ENCODE measurements at places on chromosomes 6 and 20.

DNA sequence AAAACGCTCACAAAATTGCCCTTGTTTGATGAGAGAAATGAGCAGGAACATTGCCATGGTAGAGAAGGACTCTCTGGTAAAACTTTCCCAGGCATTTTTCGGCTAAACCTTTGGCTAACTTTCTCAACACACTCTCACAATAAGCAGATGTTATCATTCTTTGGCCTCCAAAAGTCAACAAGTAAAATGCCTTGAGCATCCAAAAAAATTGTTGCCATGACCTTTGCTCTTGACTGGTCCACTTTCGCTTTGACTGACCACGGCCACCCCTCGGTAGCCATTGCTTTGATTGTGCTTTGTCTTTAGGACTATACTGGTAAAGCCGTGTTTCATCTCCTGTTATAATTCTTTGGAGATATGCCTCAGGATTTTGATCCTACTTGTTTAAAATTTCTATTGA, 41.1 kb upstream of the PREP start:
- no peak for DNase-seq
- no peaks in the 10 kb centered on the region for H3K4me1 ChIP-seq
- no peak overlapping the region for H3K27ac ChIP-seq
- H3K36me3 ChIP-seq, result no peaks in the 10 kb centered on the region
- H3K27me3 ChIP-seq, result no peaks in the 10 kb centered on the region

DNA sequence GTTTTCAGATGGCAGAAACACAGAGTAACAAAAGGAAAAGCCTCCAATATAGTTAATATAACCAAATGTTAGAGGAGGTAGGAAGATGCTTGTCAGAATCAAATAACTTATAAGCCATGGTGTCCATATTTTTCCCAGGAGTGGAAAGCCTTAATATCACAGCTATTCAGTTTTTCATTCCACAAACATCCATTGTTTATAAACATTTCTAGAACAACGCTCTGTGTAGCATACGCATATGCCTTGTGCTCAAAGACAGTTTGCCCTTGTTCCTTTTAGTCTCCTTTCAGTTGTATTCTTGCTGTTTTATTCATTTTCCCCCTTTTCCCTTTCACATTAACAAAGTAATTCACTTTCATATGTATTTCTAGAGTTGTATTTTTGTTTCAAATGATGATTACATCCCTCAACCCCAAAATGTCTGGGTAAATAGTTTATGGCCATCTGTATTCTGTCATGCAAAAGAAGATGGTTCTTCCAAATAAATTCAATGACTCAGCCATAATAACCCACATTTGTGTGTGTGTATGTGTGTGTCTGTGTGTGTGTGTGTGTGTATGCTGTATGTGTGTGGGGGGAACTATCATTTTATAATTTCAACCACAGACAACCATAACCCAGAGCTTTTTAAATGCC, 455.7 kb upstream of the SOX4 start:
- no peaks in the 10 kb centered on the region for H3K36me3 ChIP-seq
- no peak for DNase-seq

GRCh38 chr20:57807401-57808263, 97.8 kb upstream of the PMEPA1 start:
- H3K27ac ChIP-seq, result no peak overlapping the region
- no peak overlapping the region for H3K4me3 ChIP-seq
- no peaks in the 10 kb centered on the region for H3K4me1 ChIP-seq

DNA sequence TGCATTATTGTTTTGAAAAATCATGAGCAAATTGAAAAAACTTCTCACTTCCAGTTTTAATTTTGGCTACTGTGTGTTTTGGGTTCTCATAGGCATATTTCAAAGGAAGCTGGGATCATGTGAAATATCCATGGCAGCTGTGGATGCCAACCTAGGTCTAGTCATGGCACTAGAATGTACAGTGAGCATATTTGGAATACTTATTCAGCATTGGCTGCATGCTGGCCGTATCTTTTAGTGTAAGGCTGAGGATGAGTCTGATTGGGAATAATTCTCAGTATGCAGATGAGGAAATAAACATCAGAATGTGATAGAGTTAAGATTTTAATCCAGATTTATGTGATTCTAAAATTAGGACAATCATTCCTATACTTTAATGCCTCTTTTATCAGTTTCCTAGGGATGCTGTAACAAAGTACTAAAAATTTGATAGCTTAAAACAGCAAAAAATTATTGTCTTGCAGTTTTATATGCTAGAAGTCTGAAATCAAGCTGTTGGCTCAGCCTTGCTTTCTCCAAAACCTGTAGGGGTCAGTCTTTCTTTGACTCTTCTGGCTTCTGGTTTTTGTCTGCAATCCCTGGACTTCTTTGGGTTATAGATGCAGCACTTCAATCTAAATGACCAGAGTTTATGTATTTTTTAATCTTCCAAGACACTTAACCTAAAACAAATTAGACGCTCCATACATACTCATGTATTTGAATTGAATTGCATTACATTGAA, 37.7 kb upstream of the DEFB112 start:
- H3K4me1 ChIP-seq, result no peaks in the 10 kb centered on the region
- H3K36me3 ChIP-seq, result no peaks in the 10 kb centered on the region
- no peak for DNase-seq

- H3K27ac ChIP-seq, result no peak overlapping the region
- no peaks in the 10 kb centered on the region for H3K4me1 ChIP-seq
- H3K36me3 ChIP-seq, result no peaks in the 10 kb centered on the region
- no peaks in the 10 kb centered on the region for H3K27me3 ChIP-seq
- H3K4me3 ChIP-seq, result no peak overlapping the region
These were observed 54.4 kb downstream of the JAG1 start for GRCh38 chr20:10619427-10619826.

DNA sequence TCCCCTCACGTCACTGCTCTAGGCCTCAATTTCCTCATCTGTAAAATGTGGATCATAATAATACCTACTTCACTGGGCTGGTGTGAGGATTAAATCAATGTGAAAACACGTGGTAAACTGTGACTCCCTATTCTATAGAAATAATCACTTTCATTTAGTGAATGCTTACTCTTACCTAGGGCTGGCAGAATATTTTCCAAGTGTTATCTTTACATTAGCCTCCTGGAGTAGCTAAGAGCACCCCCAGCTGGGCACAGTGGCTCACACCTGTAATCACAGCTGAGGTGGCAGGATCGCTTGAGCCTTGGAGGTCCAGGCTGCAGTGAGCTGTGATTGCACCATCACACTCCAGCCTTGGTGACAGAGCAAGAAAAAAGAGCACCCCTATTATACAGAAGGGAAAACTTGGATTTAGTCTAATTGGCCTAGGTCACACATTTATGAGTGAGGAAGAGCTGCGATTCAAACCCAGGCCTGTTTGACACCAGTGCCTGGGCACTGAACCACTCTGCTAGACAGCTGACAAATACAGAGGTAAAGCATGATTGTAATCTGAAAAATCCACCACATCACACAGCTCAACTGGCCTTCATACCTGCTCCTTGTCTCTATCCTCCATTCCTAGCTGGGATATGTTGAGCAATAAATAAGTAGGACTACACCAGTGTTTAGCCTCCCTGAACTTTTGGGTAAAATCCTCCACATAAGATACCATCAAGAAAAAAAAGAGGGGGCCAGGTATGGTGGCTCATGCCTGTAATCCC, 1.4 kb upstream of the SNTA1 start:
- peak overlapping the region; percentile 78 for H3K4me3 ChIP-seq
- peak overlapping the region; percentile 69 for H3K27ac ChIP-seq
- H3K27me3 ChIP-seq, result no peaks in the 10 kb centered on the region

DNA sequence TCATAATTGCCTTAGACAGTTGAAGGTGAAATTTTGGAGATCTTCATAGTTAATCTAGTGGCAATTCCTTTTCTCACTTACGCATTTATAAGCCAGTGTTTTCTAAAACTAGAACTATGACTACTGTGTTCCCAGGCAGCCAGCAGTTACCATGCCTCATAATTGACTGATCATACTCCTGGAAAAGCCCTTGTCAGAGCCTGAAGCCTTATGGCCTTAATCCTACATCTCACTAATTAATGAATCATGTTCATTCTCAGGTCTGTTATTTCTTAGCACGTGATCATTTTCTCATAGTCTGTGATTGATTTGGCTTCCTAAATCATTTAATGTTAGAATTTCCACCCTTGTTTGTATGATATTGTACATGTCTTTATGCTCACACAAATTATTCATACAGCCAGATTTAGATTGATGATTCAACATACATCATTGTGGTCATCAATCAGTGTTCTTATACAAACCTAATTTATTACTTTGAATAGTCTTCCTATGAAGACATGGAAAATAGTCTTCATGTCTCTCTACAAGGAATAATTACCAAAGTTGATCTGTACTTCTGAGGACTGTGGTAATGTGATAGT, 132.6 kb upstream of the ASCC3 start:
- no peaks in the 10 kb centered on the region for H3K27me3 ChIP-seq
- no peaks in the 10 kb centered on the region for H3K36me3 ChIP-seq
- DNase-seq, result no peak
- no peak overlapping the region for H3K27ac ChIP-seq
- H3K4me1 ChIP-seq, result no peaks in the 10 kb centered on the region
- no peak overlapping the region for H3K4me3 ChIP-seq

DNA sequence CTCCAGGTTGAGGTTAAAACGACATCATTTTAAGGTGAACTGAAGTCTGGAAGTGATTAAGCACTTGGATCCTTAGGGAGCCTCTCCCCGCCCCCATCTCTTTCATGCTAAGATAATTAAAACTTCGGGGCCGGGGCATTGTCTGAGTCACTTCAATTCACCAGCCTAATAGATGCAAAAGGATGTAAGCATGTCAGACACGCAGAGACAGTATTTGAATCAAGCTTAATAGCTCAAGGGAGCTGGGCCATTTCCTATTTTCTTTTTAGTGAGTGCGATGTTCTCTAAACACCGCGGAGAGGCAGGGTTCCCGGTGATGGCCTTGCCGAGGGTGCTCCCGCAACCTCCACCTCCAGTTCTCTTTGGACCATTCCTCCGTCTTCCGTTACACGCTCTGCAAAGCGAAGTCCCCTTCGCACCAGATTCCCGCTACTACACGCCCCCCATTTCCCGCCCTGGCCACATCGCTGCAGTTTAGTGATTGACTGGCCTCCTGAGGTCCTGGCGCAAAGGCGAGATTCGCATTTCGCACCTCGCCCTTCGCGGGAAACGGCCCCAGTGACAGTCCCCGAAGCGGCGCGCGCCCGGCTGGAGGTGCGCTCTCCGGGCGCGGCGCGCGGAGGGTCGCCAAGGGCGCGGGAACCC, 516 bp upstream of the IRF4 start:
- H3K36me3 ChIP-seq, result no peaks in the 10 kb centered on the region
- no peak for DNase-seq
- H3K4me1 ChIP-seq, result no peaks in the 10 kb centered on the region
- H3K27ac ChIP-seq, result no peak overlapping the region
- H3K27me3 ChIP-seq, result peaks cover 66% of the 10 kb centered on the region

- no peak for DNase-seq
- peaks cover 56% of the 10 kb centered on the region for H3K36me3 ChIP-seq
- no peak overlapping the region for H3K4me3 ChIP-seq
- no peaks in the 10 kb centered on the region for H3K4me1 ChIP-seq
- no peak overlapping the region for H3K27ac ChIP-seq
These were observed 48.9 kb downstream of the SNX14 start for GRCh38 chr6:85544776-85545175.

GRCh38 chr20:13856354-13856753, 71.5 kb downstream of the NDUFAF5 start:
- no peaks in the 10 kb centered on the region for H3K4me1 ChIP-seq
- no peak overlapping the region for H3K4me3 ChIP-seq
- H3K36me3 ChIP-seq, result no peaks in the 10 kb centered on the region

DNA sequence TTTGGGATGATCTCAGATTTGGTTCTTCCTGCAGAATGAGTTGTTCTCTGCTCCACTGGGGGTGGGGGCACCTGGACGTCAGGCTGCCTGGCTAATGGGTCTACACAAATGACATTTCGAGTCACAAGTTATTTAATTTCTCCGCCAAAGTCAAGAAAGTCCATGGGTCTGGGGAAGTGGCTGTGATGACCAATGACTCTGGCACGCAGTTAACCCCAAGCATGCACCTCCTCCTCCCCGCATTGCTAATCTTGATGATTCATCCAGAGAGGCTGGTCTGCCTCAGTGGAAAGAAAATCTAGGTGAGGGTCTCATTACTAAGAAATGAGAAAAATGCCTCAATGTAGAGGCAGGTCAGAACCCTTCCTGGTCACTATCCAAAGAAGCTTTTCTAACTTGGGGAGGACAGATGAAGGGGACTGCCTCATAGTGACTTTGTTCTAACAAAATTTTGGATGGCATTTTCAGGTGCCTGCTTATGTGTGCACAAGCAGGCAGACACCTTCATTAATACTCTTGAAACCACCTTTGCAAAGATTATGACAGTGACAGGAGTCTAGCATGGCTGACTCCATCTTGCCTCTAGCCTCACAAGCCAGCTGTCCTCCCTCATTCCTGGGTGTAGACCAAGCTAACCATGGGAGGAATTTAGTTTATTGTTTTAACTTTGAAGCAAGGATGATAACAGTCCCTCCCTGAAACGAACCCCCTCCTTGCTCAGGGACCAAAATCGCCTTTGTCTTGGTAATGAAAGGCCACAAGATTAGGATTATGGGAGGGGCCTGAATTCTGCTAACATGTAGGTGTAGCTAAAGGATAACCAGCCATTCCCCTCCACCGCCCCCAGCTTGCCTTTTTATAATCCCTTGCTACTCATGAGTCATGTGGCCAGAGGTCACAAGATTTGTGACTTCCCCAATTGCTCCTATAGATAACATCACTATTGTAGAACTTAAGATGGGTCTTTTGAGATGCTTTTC, 98.6 kb upstream of the MRPS10 start:
- no peak for DNase-seq
- H3K4me1 ChIP-seq, result peaks cover 14% of the 10 kb centered on the region
- no peak overlapping the region for H3K27ac ChIP-seq
- peaks cover 35% of the 10 kb centered on the region for H3K27me3 ChIP-seq

GRCh38 chr6:111552241-111552744, 53.4 kb downstream of the TRAF3IP2 start:
- no peak overlapping the region for H3K27ac ChIP-seq
- H3K27me3 ChIP-seq, result no peaks in the 10 kb centered on the region
- H3K36me3 ChIP-seq, result no peaks in the 10 kb centered on the region
- peak; percentile 25 for DNase-seq

GRCh38 chr6:38570750-38571149, 69.0 kb downstream of the BTBD9 start:
- H3K4me3 ChIP-seq, result no peak overlapping the region
- peaks cover 16% of the 10 kb centered on the region for H3K4me1 ChIP-seq
- H3K27me3 ChIP-seq, result no peaks in the 10 kb centered on the region
- H3K27ac ChIP-seq, result no peak overlapping the region
- H3K36me3 ChIP-seq, result no peaks in the 10 kb centered on the region
